ENCODE measurements at places on chromosomes 2 and 18.

DNA sequence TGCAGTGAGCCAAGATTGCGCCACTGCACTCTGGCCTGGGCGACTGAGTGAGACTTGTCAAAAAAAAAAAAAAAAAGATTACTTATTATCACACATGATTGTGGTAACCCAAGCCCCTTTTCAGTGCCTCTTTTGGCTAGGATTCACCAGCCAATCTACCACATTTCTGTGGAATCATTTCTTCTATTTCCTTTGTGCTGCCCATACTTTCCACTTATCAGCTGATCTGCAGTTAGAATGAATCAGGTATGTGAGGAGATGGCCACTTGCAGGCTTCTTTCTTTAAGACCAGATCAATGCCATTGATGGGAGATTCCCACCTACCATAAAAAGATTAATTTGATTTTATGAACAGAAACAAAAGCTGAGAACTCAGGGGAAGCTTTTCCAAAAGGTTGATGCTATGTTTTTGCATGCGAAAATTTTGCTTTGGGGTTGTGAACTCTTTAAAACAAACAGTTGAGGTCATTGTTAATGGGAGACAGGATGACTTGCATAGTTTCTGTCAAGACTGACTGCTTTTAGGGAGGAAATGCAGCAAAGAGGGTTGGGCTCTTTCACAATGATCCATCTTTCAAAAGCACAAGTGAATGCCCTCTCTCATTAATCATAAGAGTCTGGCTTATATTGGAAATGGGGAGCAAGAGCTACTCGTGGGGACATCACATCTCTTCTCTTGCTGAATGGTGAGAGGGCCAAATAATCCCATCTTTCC is 66.9 kb upstream of the CYP26B1 start:
- no peak for DNase-seq

GRCh38 chr2:158829167-158829566 is 34.0 kb downstream of the DAPL1 start:
- no peak for DNase-seq

GRCh38 chr2:100317634-100318033 is 4.7 kb downstream of the LONRF2 start:
- no peak for DNase-seq

- peak; percentile 75 for DNase-seq
These were observed at the start of gene MERTK for GRCh38 chr2:111897924-111898702. MERTK (plus strand) TSS chr2:111898607; CDS start chr2:111898736, 129 bp downstream.

- DNase-seq, result no peak
These were observed 268.2 kb upstream of the ID2 start for GRCh38 chr2:8413589-8414135.

GRCh38 chr2:146037334-146037870 is 1517.5 kb upstream of the ZEB2 start:
- no peak for DNase-seq

- no peak for DNase-seq
These were observed 322.2 kb downstream of the ZNF804A start for GRCh38 chr2:184920451-184920965.

- no peak for DNase-seq
These were observed 31.3 kb downstream of the USP40 start for GRCh38 chr2:233535271-233535670.

DNA sequence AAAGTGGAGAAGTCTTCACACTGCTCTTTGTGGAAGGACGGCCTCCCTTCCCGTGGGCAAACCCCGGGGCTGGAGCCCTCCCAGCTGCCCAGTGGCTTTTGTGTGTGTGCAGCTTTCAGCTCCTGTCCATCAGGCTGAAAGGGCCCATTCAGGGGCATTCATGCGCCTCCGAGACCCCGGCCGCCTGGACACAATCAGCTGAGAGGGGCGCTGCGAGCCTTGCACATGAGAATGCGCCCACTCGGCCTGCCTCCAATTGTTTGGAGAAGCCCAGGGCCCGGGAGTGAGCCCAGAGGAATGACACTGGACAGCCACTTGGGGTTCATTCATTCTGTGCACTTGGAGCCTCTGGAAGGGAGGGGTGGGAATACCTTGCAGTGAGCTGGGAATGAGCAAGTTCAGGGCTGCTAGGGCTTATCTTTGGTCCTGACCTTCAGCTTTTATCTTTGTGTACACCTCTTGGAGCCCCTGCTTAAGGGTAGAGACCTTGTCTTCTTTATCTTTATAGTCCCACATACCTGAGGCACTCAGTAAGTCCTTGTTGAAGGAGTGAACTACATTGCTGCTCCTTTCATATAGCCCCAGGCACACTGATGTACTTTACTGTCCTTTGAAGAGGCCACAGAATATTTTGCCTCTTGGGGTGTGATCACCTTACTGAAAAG is 56.5 kb downstream of the TCF7L1 start:
- DNase-seq, result no peak

GRCh38 chr2:99987160-99987559 is 155.2 kb downstream of the AFF3 start:
- DNase-seq, result no peak

- DNase-seq, result no peak
These were observed 274.6 kb downstream of the CDH20 start for GRCh38 chr18:61607867-61608266.

GRCh38 chr2:217955881-217956493 is 46.8 kb downstream of the TNS1 start:
- no peak for DNase-seq

DNA sequence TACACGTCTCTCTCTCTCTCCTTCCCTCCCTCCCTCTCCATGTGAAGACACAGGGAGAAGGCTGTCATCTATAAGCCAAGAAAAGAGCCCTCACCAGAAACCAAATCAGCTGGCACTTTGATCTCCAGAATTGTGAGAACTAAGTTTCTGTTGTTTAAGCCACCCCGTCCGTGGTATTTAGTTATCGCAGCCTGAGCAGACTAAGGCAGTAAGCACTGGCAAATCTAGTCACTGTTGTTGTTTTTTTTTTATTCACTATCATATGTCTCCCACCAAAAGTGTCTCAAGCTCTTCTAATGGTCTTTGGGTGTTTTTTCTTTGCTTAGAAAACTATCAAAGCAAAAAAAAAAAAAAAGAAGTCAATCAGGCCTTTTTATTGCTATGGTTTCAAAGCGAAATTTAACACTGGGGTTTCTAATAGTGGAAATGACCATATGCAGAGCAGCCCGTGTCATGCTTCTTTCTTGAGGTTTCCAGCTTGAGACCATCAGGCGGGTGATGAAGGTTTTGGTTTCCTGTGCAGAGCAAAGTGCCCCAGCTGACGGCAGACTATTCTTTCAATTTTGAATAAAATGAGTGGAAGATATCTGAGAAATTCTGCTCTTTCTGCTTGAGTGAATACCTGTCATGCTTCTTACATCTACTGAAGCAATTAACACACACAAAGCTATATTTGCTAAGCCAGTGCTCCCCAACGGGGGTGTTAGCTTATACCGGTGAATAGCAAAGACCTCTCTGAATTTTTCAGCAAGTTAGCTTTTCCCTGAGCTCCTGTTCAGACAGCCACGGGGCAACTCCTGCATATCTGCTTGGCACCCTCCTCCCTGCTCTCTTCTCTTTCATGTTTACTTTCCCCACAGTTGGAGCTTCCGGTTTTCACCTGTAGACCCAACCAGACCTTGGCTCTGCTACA is 394.1 kb upstream of the ATP5MC3 start:
- no peak for DNase-seq

DNA sequence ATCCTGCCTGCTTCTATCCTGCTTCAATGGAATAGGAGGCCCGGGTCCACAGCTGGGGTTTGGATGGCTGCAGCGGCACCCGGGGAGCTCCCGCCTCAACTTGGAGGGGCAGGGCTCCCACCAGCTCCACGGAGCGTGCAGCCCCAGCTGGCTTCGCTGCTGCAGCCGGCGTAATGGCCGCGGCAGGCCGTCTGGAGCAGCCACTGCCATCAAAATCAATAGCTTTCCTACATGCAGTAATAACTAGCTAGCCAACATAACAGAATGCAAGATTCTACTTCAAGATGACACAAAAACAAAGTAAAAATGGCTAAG is 154.2 kb upstream of the RMP24 start:
- no peak for DNase-seq

DNA sequence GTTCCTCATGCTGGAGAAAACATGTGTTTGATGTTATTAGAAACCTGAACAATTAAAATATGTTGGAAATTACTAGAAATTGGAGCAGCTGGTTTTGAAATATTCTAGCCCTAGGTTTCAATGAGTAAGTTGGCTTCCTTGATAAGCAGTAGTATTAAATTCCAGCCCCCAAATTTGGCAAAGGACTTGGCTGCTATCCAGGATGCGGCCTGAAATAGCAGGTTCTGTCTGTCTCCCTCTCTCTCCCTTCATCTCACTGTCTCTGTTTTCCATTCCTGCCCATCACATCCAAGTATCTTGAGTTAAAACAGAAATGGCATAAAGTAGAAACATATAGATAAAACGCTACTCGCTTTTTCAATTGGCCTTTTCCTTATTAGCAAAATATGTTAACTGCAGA is 20.9 kb upstream of the GPR45 start:
- DNase-seq, result no peak

DNA sequence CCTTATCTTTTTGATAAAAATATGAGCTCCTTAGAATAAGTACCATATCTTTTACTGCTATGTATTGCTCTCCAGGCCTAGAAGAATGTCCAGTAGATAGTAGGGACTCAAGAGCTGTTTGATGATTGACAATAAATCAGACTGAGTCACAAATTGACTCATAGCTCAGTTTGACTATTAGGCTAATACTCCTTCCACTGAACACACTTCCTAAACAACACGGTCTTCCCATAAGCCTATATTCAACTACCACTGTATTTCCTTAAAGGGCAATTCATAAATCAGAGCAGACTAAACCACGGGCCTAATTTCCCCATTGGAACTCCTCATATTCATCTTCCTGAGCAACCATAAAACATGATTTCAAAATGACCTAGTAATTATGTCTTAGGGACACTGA is 258.5 kb downstream of the ALK start:
- no peak for DNase-seq

DNA sequence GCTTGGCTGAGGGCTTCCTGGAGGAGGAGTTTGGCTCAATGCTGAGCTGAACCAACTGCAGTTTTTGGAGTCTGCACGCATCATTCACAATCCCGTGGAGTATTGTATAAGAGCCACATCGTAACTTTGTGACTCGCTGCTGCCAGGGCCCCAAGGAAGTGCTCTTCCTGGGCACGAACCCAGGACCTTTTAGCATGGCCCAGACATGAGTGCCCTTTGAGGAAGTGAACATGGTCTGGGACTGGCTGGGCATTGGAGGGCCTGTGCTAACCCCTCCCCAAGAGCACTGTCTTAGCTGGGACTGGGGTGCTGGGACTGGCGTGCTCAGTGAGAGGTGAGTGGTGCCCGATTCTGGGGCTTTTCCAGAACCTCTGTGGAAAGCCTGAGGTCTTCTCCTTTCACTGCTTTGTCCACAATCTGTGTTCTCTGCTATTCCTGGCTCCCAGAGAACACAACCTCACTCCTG is 88.6 kb downstream of the LIPG start:
- no peak for DNase-seq

GRCh38 chr18:25005541-25006403 is 346.2 kb downstream of the ZNF521 start:
- DNase-seq, result no peak

- DNase-seq, result peak; percentile 57
These were observed 714 bp downstream of the RPIA start for GRCh38 chr2:88692187-88692586.

GRCh38 chr2:145957929-145958328 is 1438.0 kb upstream of the ZEB2 start:
- DNase-seq, result no peak

DNA sequence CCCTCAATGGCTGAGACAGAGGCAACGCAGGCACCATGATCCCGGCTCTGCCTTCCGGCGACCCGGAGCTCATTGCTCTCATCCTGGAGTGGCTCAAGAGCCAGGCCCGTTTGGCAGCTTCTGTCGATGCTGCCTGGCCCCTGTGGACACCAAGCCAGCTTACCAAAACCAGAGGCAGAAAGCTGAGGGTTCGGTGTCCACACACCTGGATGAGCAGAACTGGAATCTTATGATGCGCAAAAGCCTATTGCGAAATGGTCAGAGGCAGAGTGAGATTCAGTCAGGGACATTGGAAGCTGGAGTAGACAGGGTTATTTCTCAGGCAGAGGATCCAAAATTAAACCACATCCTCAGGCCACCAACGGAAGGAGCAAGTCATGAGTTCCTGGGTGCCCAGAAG is 34.9 kb upstream of the TGIF1 start:
- no peak for DNase-seq

DNA sequence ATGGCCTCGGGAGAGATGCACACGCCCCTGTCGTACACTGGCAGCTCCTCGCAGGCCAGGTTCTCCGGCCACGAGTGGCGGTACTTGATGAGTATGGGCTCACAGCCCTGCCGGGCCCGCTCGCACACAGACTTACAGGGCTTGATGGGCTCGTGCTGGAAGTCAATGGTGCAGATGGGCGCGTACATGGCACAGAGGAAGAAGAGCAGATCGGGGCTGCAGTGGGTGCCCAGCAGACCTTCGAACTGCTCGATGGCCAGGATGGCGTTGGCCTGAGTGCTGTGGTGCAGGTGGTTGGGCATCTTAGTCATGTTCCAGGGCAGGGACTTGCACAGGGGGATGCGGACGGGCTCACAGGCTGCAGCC is 359 bp downstream of the FRZB start:
- no peak for DNase-seq

All from stimulated activated CD8-positive, alpha-beta memory T cell treated with anti-CD3 and anti-CD28 coated beads, Interleukin-4, amount 100 ng/mL, for 48 hours (primary cell).